A549 treated with AZD2906 at 1 μM for 4 hours (cell line): ENCODE measurements at places on chromosomes 1 and 21. TPM values are rescaled to one million over a fixed set of nuclear protein-coding genes. Genes with fewer than 3 reads are reported as not detected.

The IGSF3 gene
- 13.0 to 17.7 TPM (median 15.6 TPM) in 5 replicates for total RNA-seq

The ERG gene
- 0.05 to 0.06 TPM (median 0.05 TPM) in 3 of 5 replicates, not detected in the others for total RNA-seq

The HTR6 gene
- total RNA-seq, result 0.12 to 0.22 TPM (median 0.13 TPM) in 5 replicates

The B4GALT2 gene
- 55.2 to 74.3 TPM (median 69.8 TPM) in 5 replicates for total RNA-seq

The FAM163A gene
- total RNA-seq, result 0.02 TPM in 2 of 5 replicates, not detected in the others
